ENCODE measurements at places on chromosomes 5 and 9. TPM values are rescaled to one million over a fixed set of nuclear protein-coding genes. Genes with fewer than 3 reads are reported as not detected.

DNA sequence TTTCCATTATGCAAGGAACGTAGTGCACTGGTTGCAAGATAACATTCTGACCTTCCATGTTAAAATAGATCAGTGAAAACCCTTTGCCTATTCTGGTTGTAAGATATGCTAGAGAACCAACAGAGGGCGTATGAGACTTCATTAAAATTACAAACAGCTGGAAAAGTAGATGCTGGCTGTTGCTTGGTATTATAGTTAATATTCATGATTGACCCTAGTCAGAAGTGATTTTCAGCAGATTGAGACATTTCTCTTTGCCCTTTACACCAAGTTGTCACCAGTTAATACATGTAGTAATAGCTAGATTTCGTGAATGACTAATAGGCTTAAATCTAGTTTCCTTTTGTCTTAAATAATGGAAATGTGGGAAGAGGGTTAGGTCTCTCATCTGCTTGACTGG lies 13.8 kb upstream of the FGF18 start:
- no peak for DNase-seq

DNA sequence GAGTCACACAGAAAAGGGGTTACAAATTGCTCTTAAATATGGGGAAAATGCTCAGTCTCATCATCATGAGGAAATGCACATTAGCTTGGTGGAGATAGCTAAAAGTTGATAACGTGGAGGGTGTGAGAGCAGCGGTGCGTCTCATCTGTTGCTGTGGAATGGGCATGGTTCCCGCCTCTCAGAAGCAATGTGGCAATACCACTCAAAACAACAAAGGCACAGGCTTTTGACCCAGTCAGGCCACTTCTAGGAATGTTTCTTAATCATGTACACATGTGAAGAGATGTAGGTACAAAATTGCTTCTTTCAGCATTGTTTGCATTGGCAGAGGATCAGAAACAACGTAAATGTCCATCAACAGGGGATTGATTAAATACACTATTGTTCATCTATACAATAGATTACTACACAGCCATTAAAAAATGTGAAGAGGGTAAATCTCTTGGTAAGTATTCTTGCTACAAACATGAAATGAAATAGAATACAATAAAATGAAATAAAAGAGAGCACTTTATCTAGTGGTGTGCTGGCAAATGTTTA lies 212.6 kb upstream of the MSX2 start:
- DNase-seq: no peak

- no peak for DNase-seq
Measured at GRCh38 chr5:157359356-157360055, 93.6 kb downstream of the CYFIP2 start.

- no peak for DNase-seq
Measured at GRCh38 chr5:68898951-68899471, 194.8 kb upstream of the SLC30A5 start.

Gene FAM163B
- not detected for total RNA-seq

Gene CSF1R
- total RNA-seq: 55.6 TPM

- no peak for DNase-seq
Measured at GRCh38 chr9:109745335-109746283, 34.4 kb upstream of the PALM2AKAP2 start.

DNA sequence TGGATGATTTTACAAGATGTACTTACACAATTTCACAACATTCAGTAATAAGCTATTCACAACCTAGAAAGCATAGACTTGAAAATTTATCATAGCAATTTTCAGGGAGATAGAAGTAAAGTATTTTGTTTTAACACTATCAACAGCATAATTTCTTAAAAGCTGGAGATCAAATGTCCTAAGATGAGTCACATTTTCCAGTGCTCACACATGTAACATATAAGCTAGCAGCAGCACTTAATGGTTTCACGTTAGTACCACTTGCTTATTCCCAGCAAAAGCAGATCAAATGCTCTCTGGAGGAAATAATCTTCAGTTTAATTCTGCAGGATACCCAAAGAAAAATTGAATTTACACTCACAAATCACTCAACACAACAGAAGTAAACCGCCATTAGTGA lies 6.5 kb downstream of the OR13C8 start:
- DNase-seq: no peak

GRCh38 chr5:139282197-139282557 lies 11.4 kb upstream of the MATR3 start:
- no peak for DNase-seq

Gene COL23A1
- total RNA-seq: 0.12 TPM

Gene PCDHGA9
- total RNA-seq: 8.3 TPM

DNA sequence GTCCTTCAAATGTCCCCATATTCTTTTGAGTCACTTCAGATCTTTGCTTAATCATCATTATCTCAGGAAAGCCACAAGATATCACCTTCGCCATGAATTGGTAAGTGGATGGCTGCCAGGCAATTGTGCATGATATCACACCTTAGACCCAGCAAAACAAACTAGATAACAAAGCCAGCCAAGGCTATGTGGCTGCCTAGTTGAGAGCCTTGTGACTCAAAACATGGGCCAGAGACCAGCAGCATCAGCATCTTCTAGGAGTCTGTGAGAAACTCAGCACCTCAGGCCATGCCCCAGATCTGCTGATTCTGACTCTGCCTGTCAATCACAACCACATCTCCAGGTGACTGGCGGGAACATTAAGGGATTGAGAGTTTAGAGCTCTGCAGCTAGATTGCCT lies 82.8 kb downstream of the SLIT3 start:
- DNase-seq: no peak

Gene BTNL8
- 1.3 TPM for total RNA-seq

Gene ADCY2
- 1.1 TPM for total RNA-seq

DNA sequence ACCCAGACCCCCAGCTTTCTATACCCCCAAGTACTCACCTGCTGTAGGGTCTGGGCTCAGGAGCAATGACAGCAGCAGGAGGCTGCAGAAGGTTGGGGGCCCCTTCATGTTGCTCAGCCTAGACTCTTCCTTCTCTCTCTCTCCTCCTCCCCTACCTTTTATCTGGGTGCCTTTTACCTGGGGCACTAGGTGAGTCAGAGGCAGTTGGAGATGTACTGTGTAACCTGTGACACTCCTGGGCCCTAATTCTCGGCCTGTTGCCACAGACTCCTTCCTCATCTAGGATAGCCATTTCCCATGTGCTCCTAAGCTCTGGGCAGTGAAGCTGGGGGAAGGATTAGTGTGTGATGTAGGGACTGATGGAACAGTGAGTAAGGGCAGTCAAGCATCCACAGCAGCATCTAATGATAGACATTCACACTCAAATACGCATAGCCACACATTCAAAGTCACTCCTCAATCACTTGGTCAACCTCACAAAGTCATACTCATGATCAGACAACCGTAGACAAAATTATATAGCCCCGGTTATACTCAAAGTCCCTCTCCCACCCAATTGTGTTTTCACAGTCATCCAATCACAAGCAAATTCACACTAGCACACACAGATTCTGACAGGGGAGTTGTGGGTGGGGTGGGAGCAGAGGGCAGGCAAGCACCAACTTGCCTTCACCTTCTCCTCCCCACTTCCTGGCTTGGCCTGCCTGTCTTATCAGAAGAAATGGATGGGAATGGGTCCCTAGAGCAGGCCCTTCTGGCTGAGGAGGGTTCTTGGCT lies at the start of gene CCL27:
CCL27 (minus strand) TSS at position 132 of the 777 bp plus-strand sequence; CDS start at position 108, 24 bp downstream.
- no peak for DNase-seq

Gene ELAVL2
- total RNA-seq: not detected

GRCh38 chr5:124021776-124022175 lies 509.8 kb downstream of the CSNK1G3 start:
- DNase-seq: no peak

DNA sequence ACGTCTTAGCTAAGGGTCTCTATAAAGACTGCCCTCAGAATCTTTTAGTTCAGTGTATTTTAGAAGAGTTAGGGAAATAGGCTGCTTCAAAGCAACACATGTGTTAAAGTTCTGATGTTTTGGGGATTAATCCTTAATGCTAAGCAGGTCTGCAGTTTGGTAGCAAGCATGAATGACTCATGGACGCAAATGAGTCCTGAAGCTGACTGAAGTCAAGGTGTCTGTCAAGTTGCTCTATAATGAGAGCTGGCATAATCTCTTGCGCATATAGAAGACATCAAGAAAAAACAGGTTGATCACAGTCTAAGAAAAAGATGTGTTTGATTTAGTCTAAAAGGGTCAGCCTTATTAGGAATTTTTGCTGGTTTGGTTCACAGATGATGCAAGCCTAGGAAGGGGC lies 630.1 kb downstream of the CDH12 start:
- no peak for DNase-seq

Gene SLC4A9
- 0.19 TPM for total RNA-seq

GRCh38 chr9:4700091-4700490 lies 20.7 kb downstream of the CDC37L1 start:
- DNase-seq: no peak

- DNase-seq: no peak
Measured at GRCh38 chr5:61320860-61321259, 11.2 kb upstream of the ZSWIM6 start.

- no peak for DNase-seq
Measured at GRCh38 chr9:120711841-120712538, 2.3 kb downstream of the MEGF9 start.

GRCh38 chr9:76808636-76809035 lies 44.4 kb downstream of the PCA3 start:
- no peak for DNase-seq

Gene CYSRT1
- total RNA-seq: 0.65 TPM

DNA sequence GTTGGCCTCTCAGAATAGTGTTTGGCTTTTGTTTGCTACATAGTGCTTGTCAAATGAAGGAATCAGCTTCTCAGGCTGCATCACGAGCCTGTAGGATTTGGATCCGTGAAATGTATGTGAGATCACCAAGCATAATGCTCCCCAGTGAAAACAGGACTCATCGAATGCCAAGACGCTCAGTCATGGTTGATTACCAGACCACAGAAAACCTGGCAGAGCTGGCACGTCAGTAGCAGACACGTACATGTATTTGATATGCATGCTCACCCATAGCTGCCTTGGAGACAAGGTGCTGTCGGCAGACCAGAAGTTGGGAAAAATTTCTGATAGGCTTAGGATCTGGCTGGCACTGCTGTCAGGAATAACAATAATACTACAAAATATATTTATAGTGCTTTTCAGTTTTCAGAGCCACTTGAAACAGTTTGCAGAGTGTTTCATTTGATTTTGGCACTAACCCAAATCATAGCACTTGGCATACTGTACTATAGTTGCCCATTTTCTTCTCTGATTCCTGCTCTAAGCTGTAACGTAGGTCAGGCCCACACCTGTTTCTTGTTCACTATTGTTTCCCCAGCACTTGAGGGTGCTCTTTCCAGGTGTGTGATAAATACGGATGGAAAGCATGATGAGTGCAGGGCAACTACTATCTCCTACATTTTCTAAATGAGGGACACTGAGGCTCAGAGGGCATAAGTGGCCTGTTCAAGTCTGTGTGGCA lies 226.1 kb downstream of the NR3C1 start:
- no peak for DNase-seq

DNA sequence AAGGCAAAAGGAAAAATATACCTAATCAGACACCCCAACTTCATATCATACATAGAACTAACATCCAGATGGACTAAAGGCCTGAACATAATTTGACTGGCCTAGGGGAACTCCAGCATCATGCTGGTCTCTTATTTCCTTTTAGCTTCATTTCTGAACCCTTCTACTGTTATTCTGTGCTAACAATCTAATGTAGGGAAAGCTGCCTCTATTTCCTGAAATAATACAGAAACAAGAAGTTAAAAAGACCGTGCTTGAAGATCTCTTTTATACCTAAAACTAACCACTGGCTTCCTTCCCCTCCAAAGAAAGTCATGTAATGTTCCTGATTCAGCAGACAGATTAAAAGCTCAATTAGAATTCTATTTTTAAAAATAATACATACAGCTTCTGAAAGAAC lies 36.7 kb downstream of the LPAR1 start:
- no peak for DNase-seq

- DNase-seq: no peak
Measured at GRCh38 chr9:96318921-96319565, 17.1 kb upstream of the HSD17B3 start.

- no peak for DNase-seq
Measured at GRCh38 chr9:18994263-18994916, 38.6 kb downstream of the SAXO1 start.

DNA sequence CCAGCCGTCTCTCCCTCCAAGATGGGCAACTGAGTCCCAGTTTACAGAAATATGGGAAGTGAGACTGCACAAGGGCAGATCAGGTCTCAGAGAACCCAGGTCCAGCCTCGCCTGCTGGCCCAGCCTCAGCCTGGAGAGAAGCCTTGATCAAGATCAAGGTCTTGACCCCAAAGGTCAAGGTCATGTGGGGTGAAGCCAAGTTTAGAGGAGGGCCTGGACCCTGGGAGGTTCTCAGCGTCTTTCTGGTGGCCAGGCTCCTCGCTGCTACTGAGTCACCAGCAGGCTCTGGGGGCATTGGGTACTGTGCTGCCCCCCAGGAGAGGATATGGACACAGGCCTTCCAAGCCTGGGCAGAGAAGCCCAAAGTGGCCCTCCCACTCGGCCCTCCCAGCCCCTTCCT lies 8.8 kb downstream of the IPPK start:
- DNase-seq: no peak

DNA sequence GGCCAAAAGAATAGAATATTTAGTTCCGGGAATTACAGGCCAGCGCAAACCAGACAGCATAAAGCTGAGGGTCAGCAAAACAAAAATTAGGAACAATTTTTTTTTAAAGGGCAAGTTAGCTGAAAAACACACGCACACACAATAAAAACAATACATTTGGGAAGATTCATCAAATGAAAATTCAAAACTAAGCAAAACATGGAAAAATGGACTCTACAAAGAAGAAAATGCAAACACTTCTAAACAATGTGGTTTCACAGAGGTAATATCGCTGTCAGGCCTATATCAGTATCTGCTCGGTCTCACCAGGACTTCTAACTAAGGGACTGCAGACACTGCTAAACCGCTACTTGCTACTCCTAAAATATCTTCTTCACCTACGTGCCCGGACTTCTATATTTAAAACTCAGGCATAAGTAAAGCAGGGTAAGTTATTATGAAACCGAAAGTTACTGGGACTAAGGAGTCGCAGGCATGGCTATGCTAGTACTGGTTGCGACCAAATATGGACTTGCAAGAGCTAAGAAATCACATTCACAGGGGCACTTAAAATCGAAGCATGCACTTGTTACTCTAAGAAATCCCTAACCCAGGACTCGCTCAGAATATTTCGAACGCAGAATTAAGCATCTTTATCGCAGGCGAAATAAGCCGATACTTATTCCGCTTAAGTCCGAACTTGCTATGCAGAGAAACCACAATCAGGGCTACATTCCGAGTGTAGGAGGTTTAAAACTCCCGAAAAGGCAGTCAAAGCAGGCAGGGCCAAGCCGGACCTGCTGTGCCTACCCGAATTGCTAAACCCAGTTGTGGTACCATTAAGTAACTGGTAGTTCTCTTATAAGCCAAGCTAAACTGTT lies 2.3 kb downstream of the ANXA2R start:
- DNase-seq: no peak
